ENCODE measurements at places on chromosomes 1 and 21.

GRCh38 chr21:34590520-34590919, 24.4 kb downstream of the RCAN1 start:
- no peak for DNase-seq

DNA sequence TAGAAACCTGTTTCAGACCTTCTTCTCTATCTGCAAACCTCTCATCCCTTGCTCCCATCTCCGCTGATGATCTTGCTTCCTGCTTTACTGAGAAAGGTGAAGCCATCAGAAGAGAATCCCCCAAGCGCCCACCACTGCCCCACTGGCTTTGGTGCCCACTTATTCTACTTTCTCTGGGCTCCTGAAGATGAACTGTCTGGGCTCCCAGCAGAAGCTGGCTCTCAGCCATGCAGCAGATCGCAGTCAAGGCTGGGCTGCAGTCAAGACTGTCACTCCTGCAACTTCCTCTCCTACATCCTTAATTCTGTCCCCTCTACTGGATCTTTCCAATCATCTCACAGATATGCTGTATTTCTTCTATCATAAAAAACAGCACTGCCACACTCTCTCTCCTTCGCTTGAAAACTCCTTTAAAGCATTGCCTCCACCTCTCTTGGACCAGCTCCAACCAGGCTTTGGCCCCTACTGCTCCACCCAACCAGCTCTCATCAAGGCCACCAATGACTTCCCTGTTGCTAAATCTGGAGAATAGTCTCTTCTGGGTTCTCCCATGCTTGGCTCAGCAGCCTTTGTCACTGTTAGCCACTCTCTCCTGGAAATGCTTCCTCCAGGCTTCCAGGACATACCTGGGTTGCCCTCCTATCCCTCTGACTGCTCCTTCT, 25.8 kb downstream of the TRIM62 start:
- no peak for DNase-seq

DNA sequence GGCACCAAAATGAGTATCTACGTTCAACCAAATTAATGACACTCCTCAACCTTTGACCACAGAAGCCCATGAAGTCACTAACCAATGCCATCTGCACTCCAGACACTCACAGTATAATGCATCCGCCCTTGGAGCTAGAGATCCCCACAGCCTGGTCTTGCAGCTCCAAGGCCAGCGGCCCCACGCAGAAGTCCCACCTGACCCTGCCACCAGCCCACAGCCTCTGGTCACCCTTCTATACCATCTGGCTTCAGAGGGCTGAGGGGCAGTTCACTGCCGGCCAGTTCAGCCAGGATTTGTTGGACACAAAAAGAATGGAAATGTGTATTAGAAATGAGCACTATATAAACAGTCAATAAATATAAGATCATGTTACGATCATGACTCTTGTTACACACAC, 211.2 kb downstream of the RRAGC start:
- DNase-seq = no peak

GRCh38 chr1:184789884-184790283, 35.2 kb upstream of the EDEM3 start:
- DNase-seq = no peak

DNA sequence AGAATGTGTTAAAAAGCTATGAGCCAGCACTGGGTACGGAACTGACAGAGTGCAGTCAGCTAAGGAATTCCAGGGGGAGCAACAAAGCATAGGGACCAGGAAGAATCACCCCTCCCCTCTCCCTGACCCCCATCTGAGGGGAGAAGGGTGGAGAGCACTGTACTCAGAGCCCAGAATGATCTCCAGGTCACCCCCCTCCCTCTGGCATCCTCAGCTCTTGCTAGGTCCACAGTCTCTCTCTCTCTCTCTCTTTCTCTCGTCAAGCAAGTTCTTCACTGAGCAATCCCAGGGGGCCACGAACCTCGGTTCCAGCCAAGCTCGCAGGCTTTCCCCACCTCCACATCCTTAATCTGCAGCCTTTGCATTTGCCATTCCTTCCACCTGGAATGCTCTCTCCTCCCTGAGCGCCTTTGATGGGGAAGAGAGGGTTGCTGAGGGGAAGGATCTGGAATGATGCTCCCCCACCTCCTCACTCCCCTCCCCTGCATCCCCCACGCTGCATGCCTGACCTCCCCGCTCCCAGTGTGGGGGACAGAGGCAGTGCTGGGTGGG, 6.7 kb upstream of the WASF2 start:
- no peak for DNase-seq

GRCh38 chr21:29371464-29371863, 72.7 kb downstream of the BACH1 start:
- no peak for DNase-seq

- no peak for DNase-seq
Observed at GRCh38 chr1:52920791-52921291, 699 bp downstream of the ECHDC2 start.

GRCh38 chr1:92118826-92119225, 38.7 kb downstream of the BTBD8 start:
- DNase-seq = no peak

- no peak for DNase-seq
Observed at GRCh38 chr1:109370712-109371340, 26.9 kb downstream of the SORT1 start.

DNA sequence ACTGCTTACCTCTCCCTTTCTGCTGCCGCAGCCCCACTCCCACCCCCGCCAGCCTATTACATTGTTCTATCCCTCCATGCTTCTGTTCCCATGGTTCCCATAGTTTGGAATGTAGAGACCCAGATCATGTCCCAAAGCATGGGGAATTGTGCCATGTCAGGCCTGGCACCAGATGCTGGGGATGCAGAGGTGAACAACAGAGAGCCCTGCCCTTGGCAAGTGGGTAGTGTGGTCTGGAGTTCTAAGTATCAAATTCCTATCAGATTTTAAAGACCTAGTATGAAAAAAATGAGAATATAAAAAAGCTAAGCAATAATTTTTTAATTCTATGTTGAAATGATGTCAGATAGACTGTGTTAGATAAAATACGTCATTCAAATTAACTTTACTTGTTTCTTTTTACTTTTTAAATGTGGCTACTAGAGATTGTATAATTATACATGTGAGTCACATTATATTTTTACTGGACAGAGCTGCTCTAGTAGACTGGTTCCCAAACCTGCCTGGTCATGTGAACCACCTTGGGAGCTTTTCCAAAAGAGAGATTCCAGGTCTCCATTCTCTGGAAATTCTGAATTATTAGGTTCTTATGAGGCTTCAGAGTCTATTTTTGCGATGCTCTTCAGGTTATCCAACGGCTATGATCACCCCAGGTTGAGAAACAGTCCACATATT, 113.0 kb upstream of the DAB1 start:
- no peak for DNase-seq

- DNase-seq = no peak
Observed at GRCh38 chr1:174225499-174226204, 66.3 kb downstream of the RABGAP1L start.

DNA sequence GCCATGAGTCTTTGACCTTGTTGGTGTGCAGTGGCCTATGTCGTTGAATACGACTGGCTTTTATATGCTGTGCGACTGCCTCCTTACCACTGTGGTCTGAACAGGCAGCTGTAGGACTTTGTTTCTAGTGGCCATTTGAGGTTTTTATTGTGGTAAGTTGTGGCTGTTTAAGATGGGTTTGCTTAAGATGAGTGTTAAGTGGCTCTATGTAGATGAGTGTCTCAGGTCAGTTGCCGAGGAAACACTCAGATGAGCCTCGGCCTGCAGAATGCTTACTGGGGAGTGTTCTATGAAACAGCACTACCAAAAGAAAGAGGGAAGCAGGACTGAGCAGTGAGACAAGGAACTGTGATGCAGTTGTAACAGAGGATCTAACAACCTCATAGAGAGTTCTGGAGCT, 14.9 kb upstream of the CD1C start:
- no peak for DNase-seq

DNA sequence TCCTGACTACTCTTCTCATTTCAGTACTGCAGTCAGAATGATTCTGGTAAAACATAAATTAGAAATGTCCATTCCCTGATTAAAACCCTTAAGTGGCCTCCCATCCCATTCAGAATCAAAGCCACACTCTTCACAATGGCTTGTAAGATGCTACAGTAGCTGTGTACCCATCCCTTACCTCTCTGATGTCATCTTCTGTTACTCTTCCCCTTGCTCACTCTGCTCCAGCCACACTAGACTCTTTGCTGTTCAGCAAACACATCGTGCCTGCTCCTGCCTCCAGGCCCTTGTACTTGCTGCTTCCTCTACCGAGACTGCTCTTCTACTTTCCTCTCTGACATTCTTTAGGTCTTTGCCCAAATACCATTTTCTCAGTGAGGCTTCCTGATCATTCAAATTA, 4.3 kb upstream of the GPX7 start:
- no peak for DNase-seq

DNA sequence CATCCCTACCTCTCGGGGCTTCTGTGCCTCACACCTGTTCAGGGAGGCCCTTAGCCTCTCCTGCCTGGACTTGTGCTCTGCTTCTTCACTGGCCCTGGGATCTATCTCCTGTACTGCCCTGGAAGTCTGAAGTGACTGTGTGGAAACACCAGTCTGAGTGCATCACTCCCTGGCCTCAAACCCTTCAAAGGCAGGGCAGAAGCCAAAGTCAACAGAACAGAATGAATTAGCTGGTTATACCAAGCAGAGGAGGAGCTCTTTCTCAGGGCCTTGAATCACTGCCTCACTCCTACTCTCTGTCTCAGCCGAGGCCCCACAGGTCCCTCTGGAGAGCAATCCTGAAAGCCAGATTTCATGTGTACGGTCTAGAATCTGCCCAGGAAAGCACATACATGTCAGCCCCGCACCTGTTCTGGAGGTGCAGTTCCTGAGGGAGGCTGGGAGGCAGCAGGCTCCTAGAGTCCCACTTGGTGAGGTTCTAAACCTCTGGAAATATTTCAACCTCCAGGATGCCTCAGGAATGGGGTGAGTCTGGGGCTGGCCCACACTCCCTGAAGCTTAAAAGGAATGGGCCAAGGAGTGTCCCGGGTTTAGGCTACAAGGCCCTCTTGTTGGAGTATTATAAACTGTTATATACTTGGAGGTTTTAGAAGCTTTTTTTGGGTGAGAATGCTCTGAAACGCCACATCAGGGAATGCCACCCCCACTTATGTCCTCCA, 98.3 kb downstream of the ABCA4 start:
- DNase-seq = no peak

DNA sequence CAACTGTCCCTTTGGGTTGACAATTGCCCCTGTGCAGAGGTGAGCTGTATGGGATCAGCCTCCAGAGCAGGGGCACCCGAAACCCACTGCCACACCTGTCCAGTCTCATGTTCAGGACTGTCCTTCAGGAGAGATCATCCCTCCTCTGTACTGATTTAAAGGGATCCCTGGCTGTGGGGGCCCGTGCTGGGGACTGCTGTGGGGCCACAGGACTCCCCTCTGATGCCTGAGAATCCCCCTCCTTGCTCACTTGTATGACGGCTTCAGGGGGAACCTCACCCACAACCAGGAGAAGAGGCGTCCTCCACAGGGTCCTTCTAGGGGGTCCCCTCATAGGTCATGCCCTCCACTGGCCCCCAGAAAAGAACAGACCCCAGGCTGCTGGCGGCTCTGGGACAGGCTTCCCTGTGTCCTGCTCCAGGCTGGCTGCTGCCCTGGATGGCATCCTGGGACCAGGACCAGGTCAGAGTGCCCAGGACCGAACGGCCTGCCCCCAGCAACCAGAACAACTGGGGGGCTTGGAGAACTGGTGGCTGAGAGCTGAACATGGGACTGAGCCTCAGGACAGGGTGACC, 77.5 kb upstream of the ACTRT2 start:
- no peak for DNase-seq

GRCh38 chr1:21622466-21623315, 46.5 kb downstream of the RAP1GAP start:
- DNase-seq = no peak

DNA sequence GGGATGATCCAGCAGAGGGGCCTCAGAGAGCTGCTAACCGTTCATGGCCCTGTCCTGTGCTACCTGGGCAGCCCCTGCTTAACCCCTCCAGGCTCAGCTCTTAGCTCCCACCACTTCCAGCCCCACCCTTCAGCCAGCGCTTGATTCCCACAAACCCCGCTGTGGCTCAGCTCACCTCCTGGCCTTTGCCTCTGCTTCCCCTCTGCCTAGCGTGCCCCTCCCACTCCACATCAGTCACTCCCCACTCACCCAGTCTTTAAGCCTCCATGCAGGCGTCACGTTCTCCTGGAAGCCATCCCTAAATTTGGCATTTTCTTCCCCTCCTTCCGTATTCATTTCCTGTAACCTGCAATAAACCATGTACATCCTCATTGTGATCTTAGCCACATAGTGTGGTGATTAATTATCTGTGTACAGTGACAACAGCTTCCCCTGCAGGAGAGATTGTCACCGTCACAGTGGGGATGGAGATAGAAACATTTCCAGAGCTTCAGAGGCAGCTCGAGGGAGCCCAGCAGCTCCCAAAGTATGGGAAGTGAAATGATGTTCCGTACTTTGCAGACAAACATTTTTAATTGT, 65.5 kb downstream of the EPHB2 start:
- DNase-seq = no peak

DNA sequence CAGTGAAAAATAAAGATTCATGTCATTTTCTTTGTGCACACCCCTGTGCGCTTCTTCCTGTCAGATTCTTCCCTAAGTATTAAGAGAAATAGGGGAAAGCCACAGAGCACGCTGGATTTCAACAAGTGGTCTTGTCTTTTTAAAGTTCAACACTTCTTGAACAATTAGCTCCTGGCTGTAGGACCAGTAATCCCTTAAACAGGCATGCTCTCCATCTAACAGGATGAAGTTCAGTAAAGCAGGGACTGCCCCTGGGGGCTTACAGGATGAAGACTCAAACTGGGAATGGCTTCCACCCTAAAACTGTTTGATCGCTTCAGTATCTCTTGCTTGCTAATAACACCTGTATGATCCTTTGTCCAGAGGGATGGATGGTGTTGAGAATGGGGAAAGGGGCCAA, 4.2 kb downstream of the PSMB4 start:
- no peak for DNase-seq

DNA sequence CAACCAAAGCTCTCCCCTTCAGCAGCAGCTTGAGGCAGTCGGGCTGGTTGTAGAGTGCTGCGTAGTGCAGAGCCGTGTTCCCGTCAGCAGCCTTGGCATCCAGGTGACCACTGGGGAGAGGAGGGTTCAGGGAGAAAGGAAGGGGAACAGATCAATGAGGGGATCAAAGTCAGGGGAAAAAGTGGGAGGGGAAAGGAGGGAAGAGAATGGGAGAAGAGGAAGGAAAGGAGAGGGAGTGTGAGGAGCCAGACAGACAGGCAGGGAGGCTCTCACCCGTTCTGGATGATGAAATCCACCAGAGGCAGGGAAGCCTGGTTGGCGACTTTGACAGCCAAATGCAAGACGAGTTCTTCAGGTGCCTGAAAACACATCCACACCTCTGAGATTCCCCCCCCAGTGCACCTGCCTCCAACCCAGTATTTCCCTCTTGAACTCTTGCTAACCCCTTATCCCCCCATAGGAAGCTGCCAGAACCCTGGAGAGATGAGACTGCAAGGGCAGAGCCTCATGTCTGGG, 9.8 kb upstream of the TCEA3 start:
- DNase-seq = no peak

DNA sequence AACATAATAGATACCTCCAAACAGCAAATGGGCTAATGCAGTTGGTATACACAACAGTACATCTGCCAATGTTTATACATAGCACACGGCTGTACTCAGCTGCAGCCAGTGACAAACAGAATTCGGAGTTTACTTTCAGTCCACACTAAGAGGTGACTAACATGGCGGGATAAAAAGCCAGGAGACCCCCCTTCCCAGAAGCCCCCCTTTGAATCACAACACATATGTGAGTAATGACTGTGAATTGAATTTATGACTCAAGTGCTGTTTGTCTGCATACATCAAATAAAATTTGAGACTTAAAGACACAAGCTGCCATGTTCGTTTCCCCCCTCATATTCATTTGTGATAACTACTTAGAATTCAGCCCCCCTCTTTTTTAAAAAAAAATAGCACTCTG, 113.2 kb downstream of the RUNX1 start:
- no peak for DNase-seq

All from stimulated activated CD4-positive, alpha-beta T cell treated with anti-CD3 and anti-CD28 coated beads, Interleukin-1b, Interleukin-23, amount 100 ng/mL, for 1 hour (primary cell).